ENCODE measurements at places on chromosomes 3 and 15. TPM values are rescaled to one million over a fixed set of nuclear protein-coding genes. Genes with fewer than 3 reads are reported as not detected.

- DNase-seq: no peak
Observed at GRCh38 chr15:20645956-20646355, 104.4 kb upstream of the GOLGA6L6 start.

GRCh38 chr3:76969996-76970615 is 69.8 kb upstream of the ROBO2 start:
- no peak for DNase-seq

GRCh38 chr3:132417695-132418411 is 551 bp downstream of the DNAJC13 start:
- peak; percentile 67 for DNase-seq

DNA sequence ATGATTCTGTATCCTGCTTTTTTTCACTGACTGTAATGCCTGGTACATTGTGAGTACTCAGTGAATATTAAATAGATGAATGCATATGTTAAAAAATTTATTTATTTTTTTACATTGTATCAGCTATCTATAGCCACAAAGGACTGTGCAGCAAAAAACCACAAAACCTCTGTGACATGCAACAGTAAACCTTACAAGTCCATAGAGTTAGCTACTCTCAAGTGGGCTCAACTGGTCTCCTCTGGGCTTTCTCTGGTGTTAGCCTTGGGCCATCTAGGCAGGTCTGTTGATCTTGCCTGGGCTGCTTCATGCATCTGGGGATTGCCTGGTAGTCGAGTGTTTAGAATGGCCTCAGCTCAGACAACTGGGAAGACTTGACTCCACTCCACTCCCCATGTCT is 35.3 kb downstream of the OTOL1 start:
- DNase-seq: no peak

- peak; percentile 83 for DNase-seq
Observed at GRCh38 chr15:92429378-92430068, 35.8 kb downstream of the ST8SIA2 start.

- DNase-seq: no peak
Observed at GRCh38 chr3:111047812-111048435, 23.7 kb upstream of the NECTIN3 start.

The MESP1 gene
- total RNA-seq: 0.36 TPM

DNA sequence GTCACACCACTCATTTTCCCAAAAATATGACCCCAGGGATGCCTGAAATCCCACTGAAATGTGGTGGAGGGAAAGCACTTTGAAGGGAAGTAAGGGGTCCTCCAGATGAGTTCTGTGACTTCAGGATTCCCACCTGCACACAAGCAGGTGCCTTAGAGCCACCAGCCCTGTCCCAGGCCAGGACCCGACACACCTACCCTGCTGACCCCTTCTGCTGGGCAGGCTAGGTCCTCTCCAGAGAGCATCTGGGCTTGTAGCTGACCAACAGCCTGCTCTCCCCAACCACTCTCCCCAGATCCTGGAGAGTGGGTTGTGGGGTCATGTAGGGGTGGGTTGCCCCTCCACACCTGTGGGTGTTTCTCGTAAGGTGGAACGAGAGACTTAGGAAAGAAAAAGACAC is 14.9 kb upstream of the CILP start:
- no peak for DNase-seq

- no peak for DNase-seq
Observed at GRCh38 chr15:77083381-77084160, 12.7 kb upstream of the TSPAN3 start.

- peak; percentile 59 for DNase-seq
Observed at GRCh38 chr3:38834110-38834509, 18.1 kb upstream of the SCN10A start.

The ZNF197 gene
- 11.0 TPM for total RNA-seq

GRCh38 chr3:164832216-164832615 is 246.1 kb downstream of the SI start:
- DNase-seq: no peak

DNA sequence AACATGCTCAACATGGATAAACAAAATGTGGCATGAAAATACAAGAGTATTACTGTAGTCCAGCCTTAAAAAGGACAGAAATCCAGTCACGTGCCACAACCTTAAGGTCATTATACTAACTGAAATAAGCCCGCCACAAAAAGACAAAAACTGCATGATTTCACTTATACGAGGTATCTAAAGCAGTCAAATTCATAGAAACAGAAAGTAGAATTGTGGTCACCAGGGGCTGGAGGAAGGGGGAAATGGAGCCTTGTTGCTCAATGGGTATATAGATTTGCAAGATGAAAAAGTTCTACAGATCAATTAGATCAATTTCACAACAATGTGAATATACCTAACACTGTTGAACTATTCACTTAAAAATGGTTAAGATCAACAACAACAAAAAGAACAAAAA is 7.4 kb downstream of the GLB1 start:
- no peak for DNase-seq

- DNase-seq: no peak
Observed at GRCh38 chr3:114929971-114930732, 216.9 kb downstream of the ZBTB20 start.

- no peak for DNase-seq
Observed at GRCh38 chr3:177371888-177372287, 174.6 kb upstream of the TBL1XR1 start.

The CD80 gene
- not detected for total RNA-seq

GRCh38 chr15:32794973-32795372 is 77.2 kb downstream of the GREM1 start:
- no peak for DNase-seq

- no peak for DNase-seq
Observed at GRCh38 chr3:89155811-89156210, 48.4 kb downstream of the EPHA3 start.

The ROPN1B gene
- total RNA-seq: not detected

DNA sequence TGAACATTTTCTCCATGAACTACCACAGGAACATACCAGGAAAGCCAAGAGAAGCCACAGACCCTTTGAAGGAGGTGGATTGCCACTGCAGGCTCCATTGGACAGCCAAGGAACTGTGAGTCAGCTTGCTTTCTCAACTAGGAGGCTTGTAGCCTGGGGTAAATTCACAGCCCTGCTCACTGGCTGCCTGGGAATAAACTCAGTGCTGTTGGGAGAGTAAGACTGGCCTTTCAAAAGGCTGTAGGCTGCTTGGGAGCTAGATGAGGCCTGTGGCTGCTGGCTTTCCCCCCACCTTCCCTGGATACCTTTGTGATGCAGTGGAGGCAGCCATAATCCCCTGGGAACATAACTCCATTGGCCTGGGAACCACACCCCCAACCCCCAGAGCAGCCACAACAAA is 223.5 kb upstream of the RBMS3 start:
- peak; percentile 75 for DNase-seq

DNA sequence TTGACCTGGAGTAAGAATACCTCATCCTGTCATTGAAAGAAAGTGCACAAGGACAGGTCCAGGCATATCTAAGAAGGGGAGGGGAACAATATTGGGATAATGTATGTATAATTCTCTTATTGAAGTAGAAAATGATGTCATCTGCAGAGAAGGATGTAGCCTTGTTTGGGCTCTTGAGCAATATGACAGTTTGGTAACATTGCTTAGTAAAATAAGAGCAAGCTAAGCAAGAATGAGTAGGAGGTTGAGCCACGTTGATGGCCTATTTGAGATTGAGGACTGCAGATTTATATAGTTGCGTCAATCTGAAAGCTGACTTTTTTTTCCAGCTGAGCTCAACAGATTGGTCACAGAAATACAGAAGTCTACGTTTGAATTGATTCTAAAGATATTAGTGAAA is 145.2 kb downstream of the FILIP1L start:
- DNase-seq: no peak

GRCh38 chr15:58329781-58330671 is 101.8 kb upstream of the LIPC start:
- no peak for DNase-seq

All from HFFc6 (cell line).